ENCODE measurements at places on chromosomes 4 and X.

- no peak for DNase-seq
Observed at GRCh38 chr4:143054971-143055370, 129.7 kb upstream of the USP38 start.

- DNase-seq: no peak
Observed at GRCh38 chr4:2832309-2832980, 11.2 kb upstream of the ADD1 start.

- no peak for DNase-seq
Observed at GRCh38 chrX:21383546-21383945, 9.3 kb downstream of the CNKSR2 start.

- no peak for DNase-seq
Observed at GRCh38 chr4:22416403-22416802, 99.5 kb downstream of the ADGRA3 start.

Data from stimulated activated CD4-positive, alpha-beta T cell treated with anti-CD3 and anti-CD28 coated beads, Interleukin-1b, Interleukin-23, amount 100 ng/mL, for 1 hour (primary cell).